Upper lobe of right lung (tissue), 1 donor: ENCODE measurements at places on chromosomes 11 and 22.

DNA sequence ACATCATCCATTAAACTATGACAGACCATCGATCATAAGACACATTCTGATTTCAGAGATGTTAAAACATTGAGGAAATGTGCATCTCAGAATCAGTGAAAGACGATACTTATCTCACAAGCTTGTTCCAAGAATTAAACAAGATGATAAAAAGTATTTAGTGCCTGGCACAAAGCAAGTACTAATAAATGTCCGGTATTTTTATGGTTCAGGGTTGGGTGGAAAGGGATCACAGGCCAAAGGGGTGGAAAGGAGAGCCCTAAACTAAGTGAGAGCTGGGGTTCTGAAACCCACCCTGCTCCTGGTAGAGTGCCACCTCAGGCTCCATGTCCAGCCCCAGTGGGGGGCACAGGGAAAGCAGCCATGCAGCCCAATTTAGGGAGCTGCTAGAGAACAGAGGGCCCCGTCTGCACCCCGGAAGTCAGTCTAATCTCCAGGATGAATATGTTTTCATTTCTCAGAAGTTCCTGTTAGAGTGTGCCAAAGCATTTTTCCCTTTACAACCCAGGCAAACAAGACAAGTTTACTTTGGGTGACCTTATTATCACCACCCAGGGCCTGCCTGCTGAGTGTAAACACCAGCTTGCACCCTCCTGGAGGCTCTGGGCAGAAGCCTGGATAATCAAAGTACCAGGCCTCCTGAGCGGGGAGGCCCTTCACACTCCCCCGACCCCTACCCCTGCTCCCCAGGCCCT lies 3.8 kb upstream of the CREB3L1 start:
- no peak for DNase-seq
- peaks cover 29% of the 10 kb centered on the region for H3K4me1 ChIP-seq
- peaks cover 16% of the 10 kb centered on the region for H3K27me3 ChIP-seq
- peak overlapping the region; percentile 82 for H3K27ac ChIP-seq

DNA sequence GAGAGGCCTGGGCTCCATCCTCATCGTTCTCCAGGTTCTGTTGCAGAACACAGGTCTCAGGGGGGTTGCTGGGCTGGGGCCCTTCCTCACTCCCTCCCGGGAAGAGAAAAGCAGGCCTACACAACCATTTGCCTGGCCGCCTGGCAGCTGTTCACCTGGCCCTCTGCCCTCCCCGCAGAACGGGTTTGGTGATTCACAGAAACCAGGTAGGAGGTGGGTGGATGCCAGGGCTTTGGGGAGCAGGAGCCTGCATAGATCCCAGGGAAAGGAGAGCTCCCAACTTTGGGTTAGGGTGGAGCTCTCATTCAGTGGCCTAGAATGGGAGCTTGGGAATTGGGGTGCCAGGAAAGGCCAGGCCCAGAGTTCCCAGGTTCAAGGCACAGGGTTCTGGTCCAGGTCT lies 995 bp downstream of the TMEM134 start:
- H3K36me3 ChIP-seq: no peaks in the 10 kb centered on the region
- H3K27ac ChIP-seq: peak overlapping the region; percentile 93
- peak; percentile 92 for DNase-seq
- H3K4me1 ChIP-seq: peaks cover 26% of the 10 kb centered on the region
- no peaks in the 10 kb centered on the region for H3K27me3 ChIP-seq
- peak overlapping the region; percentile 97 for H3K4me3 ChIP-seq

DNA sequence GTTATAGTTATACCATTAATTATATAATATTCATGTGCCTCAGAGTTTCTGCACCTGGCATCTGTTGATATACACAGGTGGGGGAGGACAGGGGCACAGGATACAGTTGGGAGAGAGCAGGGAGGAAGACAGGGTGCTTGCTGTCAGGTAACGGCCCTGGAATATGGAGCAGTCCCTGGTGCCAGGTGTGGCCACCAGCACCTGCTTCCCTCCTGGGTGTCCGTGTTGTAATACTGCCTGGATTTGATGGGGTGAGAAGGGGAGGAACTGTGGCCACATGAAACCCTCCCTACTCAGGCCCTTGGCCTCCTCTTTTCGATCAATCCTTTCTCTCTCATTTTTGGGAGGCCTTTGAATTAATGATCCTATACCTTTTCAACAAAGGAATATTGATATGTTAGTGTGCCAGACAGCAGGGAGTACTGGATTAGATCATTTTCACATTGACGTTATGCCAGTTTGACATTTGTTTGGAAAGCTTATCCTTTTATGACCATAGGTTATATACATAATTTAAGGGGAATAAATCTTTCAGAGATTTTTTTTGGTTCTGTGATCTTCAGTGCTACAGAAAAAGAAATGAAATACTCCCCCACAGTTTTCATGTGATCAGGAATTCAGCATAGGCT lies 88.6 kb downstream of the TEAD1 start:
- no peak for DNase-seq
- H3K4me1 ChIP-seq: no peaks in the 10 kb centered on the region
- no peaks in the 10 kb centered on the region for H3K36me3 ChIP-seq

DNA sequence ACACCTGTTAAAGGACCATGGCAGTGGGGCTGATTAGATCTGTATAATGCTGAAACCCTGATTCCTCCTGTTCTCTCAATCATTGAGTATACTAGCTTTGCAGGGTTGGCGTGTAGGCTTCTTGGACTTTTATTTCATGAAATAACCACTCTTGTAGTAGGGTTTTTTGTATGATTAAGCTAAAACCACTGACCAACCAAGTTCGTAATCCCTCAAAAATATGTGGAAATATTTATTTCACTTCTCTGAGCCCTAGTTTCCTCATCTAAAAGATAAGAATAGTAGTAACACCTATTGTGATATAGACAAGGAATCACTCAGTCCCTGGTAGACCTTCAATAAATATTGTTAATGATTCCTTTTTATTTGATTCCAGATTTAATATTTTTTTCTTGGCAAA lies 4.2 kb downstream of the API5 start:
- H3K27ac ChIP-seq: no peak overlapping the region
- DNase-seq: no peak
- H3K27me3 ChIP-seq: no peaks in the 10 kb centered on the region
- H3K4me3 ChIP-seq: no peak overlapping the region
- H3K4me1 ChIP-seq: peaks cover 27% of the 10 kb centered on the region

- no peak for DNase-seq
- no peaks in the 10 kb centered on the region for H3K36me3 ChIP-seq
- H3K27ac ChIP-seq: no peak overlapping the region
- peaks cover 26% of the 10 kb centered on the region for H3K27me3 ChIP-seq
- H3K4me3 ChIP-seq: no peak overlapping the region
These were observed 4.7 kb upstream of the FLRT1 start for GRCh38 chr11:64031001-64031400.

DNA sequence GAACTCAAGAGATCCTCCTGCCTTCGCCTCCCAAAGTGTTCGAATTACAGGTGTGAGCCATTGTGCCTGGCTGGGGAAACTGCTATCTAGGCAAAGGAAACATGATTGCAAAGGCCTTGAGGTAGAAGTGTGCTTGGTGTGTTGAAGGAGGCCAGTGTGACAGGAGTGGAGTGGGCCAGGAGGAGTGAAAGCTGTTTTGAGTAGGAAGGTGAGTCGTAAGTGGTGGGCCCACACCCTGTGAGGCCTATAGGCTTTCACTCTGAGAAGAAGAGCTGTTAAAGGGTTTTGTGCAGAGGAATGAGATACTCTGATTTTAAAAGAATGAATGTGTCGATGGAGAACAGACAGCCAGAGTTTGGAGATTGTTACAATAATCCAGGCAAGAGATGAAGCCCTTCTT lies 43.4 kb downstream of the WEE1 start:
- no peak overlapping the region for H3K27ac ChIP-seq
- H3K27me3 ChIP-seq: no peaks in the 10 kb centered on the region
- no peak overlapping the region for H3K4me3 ChIP-seq

GRCh38 chr11:133107136-133107535 lies 425.2 kb downstream of the OPCML start:
- H3K27ac ChIP-seq: no peak overlapping the region
- no peaks in the 10 kb centered on the region for H3K4me1 ChIP-seq
- H3K4me3 ChIP-seq: no peak overlapping the region
- DNase-seq: no peak

GRCh38 chr11:1946812-1947484 lies at the start of gene MRPL23:
Gene MRPL23, plus strand, starts transcription at chr11:1947332. Its CDS starts 31 bp downstream, at chr11:1947363.
- no peaks in the 10 kb centered on the region for H3K27me3 ChIP-seq
- DNase-seq: peak; percentile 65
- H3K4me3 ChIP-seq: no peak within 1 kb of the TSS

- peaks cover 9% of the 10 kb centered on the region for H3K4me1 ChIP-seq
- no peak overlapping the region for H3K4me3 ChIP-seq
- H3K27me3 ChIP-seq: no peaks in the 10 kb centered on the region
- DNase-seq: peak; percentile 88
- no peak overlapping the region for H3K27ac ChIP-seq
These were observed 9.1 kb upstream of the CLCF1 start for GRCh38 chr11:67382276-67383136.

DNA sequence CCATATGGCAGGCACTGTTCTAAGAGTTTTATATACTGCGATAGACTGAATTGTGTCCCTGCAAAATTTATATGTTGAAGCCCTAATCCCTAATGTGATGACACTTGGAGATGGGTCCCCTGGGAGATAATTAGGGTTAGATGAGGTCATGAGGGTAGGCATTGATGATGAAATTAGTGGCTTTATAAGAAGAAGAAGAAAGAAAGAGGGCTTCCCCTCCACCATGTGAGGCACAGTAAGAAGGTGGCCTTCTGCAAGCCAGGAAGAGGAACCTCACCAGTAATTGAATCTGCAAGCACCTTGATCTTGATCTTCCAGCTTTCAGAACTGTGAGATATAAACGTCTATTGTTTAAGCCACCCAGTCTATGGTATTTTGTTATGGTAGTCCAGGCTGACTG lies 46.6 kb upstream of the TENM4 start:
- H3K4me1 ChIP-seq: no peaks in the 10 kb centered on the region
- H3K36me3 ChIP-seq: no peaks in the 10 kb centered on the region
- no peak for DNase-seq
- no peaks in the 10 kb centered on the region for H3K27me3 ChIP-seq
- no peak overlapping the region for H3K4me3 ChIP-seq

GRCh38 chr11:132357811-132358572 lies 987.6 kb downstream of the NTM start:
- H3K4me1 ChIP-seq: no peaks in the 10 kb centered on the region
- H3K4me3 ChIP-seq: no peak overlapping the region
- no peaks in the 10 kb centered on the region for H3K27me3 ChIP-seq
- no peaks in the 10 kb centered on the region for H3K36me3 ChIP-seq
- no peak for DNase-seq

DNA sequence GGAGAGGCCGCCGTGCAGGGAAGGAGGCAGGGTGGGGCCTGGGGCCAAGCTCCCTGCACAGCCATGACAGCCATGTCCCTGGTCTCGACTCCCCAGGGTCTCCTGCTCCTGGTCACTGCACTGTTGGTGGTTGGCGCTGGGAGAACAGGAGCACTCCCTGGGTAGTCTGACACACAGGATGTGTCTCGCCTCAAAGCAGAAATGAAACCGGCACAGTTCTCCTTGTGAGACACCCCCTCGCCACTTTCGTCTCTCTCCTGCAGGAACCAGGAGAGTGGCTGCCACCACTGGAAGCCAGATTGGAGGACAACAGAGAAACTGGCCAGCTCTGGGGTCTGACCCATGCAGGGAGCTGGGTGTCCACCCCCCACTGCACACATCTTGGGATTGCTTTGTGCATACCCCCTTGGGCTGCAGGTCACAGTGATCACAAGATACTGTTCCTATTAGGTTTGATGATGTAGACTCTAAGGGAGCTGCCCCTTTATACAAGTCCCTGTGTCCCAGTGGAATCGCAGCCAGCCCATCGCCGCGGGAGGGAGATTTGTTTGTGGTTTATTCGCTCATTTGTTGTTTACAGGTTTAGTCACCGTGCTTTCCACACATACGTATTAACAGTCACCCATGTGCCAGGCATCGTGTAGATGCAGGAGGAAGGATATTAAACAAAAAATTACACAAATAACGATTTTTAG lies 27.0 kb upstream of the YWHAH start:
- no peak overlapping the region for H3K27ac ChIP-seq
- H3K27me3 ChIP-seq: no peaks in the 10 kb centered on the region
- peak; percentile 67 for DNase-seq
- H3K4me3 ChIP-seq: no peak overlapping the region
- H3K4me1 ChIP-seq: peaks cover 15% of the 10 kb centered on the region

DNA sequence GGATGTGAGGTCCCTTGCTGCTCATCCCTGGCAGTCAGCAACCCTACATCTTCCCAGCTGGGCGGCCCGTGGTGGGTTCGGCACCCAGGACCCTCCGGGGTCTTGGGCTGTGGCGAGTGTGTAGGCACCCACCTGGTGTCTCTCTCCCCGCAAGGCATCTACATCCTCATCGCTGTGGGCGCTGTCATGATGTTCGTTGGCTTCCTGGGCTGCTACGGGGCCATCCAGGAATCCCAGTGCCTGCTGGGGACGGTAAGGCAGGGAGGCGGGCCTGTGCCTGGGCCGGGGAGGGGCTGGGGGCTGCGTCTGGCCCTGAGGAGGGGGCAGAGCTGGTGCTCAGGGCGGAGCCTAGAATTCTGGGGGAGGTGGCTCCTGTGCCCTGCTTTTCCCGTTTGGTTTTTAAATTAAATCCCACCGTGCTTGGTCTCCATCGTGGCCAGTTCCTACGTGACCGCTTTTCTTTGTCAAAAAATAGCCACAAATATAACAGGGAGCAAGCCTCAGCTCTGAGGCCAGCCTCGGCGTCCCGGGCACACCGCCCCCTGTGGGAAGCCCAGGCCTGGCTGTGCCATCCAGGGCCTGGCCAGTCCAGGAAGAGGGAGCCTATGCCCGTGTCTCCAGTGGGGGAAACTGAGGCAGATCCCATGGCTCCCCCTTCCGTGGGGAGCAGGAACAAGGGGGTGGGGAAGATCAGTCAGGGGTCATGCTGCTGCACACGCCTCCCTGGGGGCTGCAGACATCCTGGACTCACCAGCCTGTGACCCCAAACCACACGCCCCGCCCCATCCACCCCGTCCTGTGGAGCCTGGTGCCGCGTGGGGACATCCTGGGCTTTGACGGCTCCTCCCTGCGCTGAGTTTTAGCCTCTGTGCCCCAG lies 6.4 kb upstream of the TSSC4 start:
- H3K4me3 ChIP-seq: no peak overlapping the region
- DNase-seq: no peak
- H3K36me3 ChIP-seq: peaks cover 81% of the 10 kb centered on the region
- H3K27me3 ChIP-seq: no peaks in the 10 kb centered on the region
- H3K4me1 ChIP-seq: peaks cover 23% of the 10 kb centered on the region

DNA sequence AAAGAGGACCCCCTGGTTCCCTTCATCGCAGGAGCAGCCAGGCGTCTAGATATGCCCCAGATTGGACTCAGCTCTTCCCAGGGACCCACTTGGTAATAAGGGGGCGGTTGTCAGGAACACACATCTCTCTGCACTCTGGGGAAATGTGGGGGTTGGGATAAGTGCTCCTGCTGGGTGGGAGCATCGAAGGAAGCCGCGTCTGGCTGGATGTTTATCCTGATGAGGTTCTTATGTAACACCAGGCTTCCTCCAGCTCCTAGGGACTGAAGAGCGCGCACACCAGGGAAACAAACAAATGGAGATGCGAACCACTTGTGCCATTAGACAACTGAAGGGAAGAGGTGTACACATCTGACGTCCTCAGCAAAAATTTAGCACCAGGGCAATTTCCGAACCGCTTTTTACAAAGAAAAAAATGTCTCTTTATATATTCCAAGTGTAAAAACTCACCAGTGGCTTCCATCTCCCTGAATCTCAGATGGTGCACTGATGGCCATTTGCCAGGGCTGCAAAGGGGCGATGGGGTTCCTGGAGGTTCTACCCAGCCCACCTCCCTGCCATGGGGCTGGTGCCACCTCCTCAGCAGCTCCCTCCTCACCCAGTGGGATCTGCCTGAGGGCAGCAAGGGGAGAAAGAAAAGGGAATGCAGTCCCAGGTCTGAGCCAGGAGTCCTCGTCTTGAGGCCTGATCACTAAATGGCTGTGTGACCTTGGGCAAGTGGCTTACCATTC lies 89.4 kb downstream of the PKNOX2 start:
- peaks cover 6% of the 10 kb centered on the region for H3K4me1 ChIP-seq
- H3K27ac ChIP-seq: peak overlapping the region; percentile 11
- H3K36me3 ChIP-seq: no peaks in the 10 kb centered on the region
- H3K4me3 ChIP-seq: no peak overlapping the region
- H3K27me3 ChIP-seq: no peaks in the 10 kb centered on the region
- DNase-seq: peak; percentile 47
